ENCODE measurements at places on chromosomes 4 and X.

DNA sequence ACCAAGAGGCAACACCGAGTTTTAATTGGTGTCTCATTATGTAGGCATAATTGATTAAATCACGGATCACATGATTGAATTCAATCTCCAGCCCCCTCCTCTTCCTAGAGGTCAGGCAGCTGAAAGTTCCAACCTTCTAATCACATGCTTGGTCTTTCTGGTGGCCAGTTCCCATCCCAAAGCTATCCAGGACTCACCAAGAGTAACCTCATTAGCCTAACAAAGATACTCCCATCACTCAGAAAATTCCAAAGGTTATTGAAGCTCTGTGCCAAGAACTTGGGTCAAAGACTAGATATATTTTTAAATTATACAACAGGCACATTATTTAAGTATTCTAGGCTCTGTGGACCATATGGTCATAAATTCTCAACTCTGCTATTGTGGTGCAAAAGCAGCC, 65.1 kb downstream of the SLC10A7 start:
- no peak for DNase-seq

- no peak for DNase-seq
Observed at GRCh38 chr4:76630741-76631140, 195.7 kb downstream of the SHROOM3 start.

- DNase-seq, result no peak
Observed at GRCh38 chrX:43500246-43500645, 155.9 kb upstream of the MAOA start.

DNA sequence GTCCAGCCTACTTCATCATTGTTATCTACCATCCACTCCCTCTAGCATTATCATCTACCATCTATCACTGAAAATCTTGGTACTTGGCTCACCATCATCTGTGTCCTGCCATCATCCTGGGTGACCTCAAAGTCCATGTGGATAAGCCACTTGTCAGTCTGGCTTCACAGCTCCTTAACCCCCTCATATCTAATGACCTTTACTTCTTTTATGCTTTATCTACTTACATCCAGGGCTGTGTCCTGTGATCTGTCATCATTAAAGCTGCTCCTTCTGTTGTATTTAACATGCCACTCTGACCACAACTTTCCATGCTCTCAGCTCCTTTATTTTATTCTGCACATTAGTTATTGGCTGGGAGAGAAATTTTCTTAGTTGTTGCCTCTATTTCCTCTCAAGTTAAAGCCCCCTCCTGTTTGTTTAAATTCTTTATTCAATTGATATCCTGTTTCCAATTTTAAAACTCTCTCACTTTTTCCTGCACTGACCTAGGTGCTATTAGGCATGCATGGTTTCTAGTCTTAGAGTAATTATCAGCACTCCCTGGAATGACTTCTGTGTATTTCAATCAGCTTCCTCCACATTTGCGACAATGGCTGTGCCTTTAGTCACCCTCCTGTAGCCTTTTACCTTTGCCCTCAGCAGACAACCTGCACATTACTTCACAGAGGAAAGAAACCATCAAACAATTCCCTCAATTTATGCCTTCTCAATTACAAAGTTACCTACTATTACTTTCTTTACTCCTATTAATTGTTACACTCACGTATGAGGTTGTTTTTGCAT, 8.1 kb upstream of the FABP2 start:
- DNase-seq, result no peak

- no peak for DNase-seq
Observed at GRCh38 chrX:67692246-67692645, 148.4 kb downstream of the AR start.

DNA sequence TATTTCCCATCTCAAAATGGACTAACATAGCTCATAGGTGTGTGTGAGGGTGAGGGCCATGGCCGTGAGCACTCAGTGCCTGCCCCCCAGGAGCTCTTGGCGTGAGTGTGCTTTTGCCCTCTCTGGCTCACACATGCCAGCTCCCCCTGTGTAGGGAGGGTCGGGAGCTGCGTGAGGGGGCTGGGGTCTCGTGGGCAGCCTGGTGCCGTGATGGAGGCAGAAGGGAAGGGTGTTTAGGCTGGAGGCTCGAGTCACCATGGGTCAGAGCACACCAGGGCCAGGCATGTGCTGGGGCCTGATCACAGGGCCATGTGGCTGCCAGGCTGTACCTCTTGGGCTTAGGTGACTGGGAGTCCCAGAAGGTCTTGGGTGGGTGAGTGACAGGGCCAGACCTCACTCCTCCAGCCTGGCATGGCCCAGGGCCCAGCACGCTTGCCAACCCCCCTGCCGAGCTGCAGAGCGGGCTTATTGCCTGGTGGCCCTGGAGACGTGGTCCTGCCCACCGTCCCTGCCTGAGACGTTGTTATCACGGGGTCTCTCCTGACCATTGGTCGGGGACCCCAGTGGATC, 44.0 kb downstream of the ADRA2C start:
- DNase-seq, result no peak

- no peak for DNase-seq
Observed at GRCh38 chr4:149910177-149910576, 94.5 kb upstream of the IQCM start.

- DNase-seq, result no peak
Observed at GRCh38 chr4:154029171-154029570, 240.3 kb upstream of the SFRP2 start.

- no peak for DNase-seq
Observed at GRCh38 chr4:123956204-123956603, 559.6 kb downstream of the SPRY1 start.

DNA sequence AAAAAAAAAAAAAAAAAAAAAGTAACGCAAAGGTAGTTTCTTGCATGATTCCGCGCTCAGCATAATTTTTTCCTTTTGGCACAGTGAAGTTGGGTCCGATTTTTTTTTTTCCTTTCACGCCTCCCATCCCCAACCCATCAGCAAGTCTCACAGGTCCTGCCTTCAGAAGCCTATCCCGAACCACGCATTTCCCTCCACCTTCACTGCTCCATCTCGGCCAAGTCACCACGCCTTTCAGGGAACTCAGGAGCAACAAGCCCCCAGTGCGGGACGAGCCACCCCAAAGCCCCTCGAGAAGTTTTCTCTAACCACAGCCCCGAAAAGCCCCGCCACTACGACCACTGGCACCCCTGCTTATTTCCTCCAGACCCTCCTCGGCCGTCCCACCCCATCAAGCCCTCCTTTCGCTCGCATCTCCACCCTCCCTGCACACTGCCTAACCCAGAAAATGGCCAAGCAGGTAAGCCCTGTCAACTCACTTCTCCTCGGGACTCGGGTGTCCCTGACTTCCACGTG, 1.0 kb downstream of the SLBP start:
- no peak for DNase-seq

GRCh38 chr4:63644396-63644795, 764.9 kb downstream of the TECRL start:
- no peak for DNase-seq

- DNase-seq, result no peak
Observed at GRCh38 chrX:85111347-85111746, 107.7 kb downstream of the APOOL start.

DNA sequence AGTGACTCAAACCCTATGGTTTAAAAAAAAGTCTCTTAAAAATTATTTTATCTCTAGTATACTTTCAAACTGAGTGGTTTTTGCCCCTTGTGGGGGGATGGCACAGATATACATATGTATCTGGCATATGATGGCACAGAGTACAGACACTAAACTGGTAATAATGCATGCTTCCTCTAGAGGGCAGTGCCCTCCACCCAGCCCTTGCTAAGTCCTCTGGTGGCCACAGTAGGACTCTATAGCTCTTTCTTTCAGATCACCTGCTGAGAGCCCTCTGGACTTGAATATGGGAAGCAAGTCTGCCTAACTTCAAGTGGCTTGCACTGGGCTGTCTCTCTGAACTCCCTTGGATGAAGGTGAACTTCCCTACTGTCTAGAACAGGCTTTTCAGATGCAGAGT, 66.3 kb downstream of the TSPAN7 start:
- DNase-seq, result peak; percentile 77

DNA sequence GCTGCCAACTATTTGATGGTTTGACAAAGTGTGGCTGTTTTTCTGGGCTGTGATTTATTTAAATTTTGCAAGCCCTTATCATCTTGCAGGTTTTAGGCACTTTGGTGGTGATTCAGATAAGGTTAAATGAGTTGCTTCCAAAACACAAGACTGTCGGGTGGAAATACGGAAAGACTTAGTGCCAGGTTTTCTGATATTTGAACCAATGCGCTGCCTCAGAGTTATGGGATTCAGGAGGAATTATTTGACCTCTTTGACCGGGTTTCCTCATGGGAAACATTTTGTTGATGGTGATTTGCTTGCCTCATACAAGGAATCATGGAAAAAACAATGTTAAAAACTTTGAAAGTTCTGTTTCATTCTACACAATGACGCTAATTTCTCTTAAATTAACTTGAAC, 136.1 kb upstream of the MAP9 start:
- DNase-seq, result no peak

DNA sequence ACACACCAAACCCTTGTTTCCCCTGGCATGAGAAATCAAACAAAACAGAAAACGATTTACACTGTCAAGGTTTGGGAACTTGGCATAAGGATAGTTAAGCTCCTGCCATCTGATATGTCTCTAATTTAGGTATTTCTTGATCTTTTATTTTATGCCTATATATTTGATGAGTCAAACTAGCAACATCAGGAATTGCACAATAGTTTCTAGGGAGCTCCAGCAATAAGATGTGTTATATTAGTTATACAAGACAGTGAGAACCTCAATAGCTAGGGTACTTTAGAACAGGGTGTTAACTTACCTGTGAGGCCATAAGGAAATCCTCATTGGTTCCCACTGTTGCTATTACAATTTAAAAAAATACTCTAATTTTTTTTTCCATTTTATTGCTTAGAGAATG, 474.2 kb downstream of the GBA3 start:
- DNase-seq, result no peak

- no peak for DNase-seq
Observed at GRCh38 chr4:109939190-109939589, 26.5 kb downstream of the EGF start.

- DNase-seq, result no peak
Observed at GRCh38 chr4:184574861-184575260, 74.4 kb downstream of the CASP3 start.

DNA sequence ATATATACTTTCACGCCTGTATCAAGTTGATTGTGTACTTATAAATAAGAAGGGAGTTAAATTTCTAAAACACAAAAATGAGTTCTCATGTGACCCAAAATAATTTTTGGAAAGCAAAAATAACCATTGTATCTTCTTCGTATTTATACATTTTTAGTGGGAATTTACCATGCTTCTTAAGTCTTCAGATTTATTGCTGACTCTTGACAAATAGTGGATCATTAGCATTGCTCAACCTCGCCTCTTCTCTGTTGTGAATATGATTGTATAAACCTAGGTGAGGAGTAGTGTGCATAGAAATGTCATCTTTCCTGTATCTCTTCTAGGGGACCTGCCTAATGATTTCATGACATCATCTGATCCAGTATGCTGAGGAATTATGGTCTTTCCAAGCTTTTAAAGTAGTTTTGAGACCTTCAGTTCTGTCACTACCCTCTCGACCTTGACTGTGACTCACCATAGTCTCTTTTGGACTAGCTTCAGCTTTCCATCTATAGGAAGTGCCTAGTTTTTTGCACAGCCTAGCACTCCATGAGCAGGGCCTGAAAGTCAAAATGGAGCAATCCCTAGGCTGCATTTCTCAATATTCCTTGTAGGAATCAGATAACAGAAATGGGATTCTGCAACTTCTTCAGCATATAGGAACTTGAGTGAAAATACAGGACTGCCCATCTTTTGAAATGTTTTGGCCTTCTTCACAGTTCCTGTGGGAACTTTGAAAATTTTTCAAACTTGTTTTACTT, 157.6 kb downstream of the ARX start:
- no peak for DNase-seq

GRCh38 chr4:124839786-124840390, 127.4 kb upstream of the ANKRD50 start:
- no peak for DNase-seq

- DNase-seq, result no peak
Observed at GRCh38 chr4:109395694-109396093, 37.9 kb upstream of the SEC24B start.

DNA sequence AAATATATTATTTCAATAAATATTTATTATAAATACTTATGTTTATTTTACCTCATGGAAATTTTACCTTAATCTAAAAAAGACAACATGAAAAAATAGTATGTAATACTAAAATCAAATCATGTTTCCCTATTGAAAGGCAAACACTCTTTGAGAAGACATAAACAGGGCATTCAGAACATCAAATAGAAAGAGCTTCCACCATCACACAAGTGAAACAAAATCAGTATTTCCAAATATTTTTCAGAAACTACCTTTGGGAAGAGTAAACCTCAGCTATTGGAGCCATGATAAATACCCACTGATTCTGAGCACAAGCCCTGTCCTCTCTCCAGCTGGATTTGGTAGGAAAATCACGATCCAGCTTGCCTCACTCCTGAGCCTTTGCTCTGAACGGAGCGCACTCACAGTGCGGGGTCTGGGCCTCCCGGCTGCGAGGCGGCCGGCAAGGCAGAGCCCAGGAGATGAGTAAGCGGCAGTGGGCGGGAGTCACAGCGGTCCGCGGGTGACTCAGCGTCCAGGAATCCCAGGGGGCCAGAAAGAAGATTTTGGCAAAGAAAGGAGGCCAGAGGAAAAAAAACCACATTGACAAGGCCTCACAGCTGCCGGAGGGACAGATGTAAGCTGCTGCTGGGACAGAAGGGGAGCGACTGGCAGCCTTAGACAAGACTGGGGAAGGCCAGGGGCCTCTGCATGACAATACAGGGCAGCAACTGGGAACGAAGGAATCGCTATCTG, 14.7 kb upstream of the ANXA5 start:
- DNase-seq, result no peak

DNA sequence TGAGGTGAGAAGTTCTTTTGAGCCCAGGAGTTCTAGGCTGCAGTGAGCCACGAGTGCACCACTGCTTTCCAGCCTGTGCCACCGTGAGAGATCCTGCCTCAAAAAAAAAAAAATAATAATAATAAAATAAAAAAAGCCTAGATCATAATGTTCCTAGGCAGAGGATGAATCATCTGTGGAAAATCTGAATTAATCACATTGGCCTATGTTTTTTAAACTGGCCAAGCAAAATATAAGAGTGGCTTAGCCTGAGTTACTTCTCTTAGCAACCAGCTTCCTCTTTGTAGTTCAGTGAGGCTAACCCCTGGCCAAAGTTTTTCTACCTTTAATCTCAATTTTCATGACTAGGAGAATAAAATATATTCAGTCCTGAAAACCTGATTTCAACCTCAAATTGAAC, 614.6 kb downstream of the PPP4R3C start:
- DNase-seq, result no peak

GRCh38 chrX:66756717-66757116, 117.8 kb upstream of the EDA2R start:
- no peak for DNase-seq

- DNase-seq, result no peak
Observed at GRCh38 chr4:82744284-82744968, 54.2 kb downstream of the SCD5 start.

DNA sequence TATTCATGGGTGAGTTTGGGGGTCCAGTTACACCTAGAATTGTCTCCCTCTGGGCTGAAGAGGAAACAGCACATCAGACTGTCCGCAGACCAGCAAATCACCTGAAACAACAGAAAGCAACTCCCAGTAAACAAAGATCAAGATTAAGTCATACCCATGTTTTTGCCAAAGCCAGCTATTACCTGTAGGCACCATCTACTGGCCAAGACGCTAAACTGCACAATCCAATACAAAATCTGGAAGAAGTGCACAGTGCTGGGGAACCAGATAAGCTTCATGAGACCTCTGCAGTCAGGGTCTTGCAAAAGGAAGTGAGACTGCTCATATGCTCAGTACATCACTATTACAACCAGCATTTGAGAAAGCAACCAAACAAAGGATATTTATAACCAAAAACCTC, 157.5 kb upstream of the ITM2A start:
- peak; percentile 15 for DNase-seq

- DNase-seq, result no peak
Observed at GRCh38 chr4:121873604-121874003, 3.3 kb upstream of the BBS7 start.

Measured in Jurkat, Clone E6-1 (cell line).